ENCODE measurements at places on chromosomes 7 and 10.
A peak's percentile ranks its signal among the peaks of the same experiment; 100 is the strongest.

DNA sequence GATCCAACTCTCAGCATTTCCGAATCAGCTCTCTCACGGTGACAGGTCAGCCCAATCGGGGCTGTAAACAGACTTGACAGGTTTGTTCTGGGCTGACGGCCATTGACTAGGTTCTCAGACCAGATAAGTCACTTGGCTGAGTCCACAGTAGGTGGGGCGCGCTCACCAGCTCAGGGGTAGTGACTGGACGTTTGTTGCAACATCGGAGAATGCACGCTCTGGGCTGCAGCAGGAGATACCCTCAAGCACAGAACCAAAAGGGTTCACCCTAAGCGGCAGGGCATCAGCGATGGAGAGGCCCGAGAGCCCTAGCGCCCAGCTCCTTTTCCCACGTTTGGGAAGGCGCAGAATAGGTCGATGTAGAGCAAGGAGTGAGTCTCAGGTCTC is 1.8 kb downstream of the KLLN start:
- H3K4me1 ChIP-seq, result peaks cover 2% of the 10 kb centered on the region
- no peak for DNase-seq
- H3K27me3 ChIP-seq, result no peaks in the 10 kb centered on the region
- peak overlapping the region; percentile 92 for H3K4me3 ChIP-seq
- H3K27ac ChIP-seq, result peak overlapping the region; percentile 81

DNA sequence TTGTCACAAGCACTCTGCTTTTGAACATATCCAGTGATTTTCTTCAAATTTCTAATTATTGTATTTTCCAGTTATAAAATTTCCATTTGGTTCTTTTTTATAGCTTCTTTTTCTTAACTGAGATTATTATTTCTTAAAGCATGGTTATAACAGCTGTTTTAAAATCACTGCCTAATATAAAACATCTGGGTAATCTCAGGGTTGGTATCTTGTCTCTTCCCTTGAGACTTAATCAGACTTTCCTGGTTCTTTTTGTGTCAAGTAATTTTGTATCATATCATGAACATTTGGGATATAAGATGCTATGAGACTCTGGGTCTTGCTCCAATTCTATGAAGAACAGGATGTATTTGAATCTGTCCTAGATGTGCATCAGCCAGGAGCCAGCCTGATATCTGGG is 93.6 kb downstream of the HIBADH start:
- no peak overlapping the region for H3K4me3 ChIP-seq
- no peak for DNase-seq
- H3K27me3 ChIP-seq, result no peaks in the 10 kb centered on the region
- H3K27ac ChIP-seq, result no peak overlapping the region

DNA sequence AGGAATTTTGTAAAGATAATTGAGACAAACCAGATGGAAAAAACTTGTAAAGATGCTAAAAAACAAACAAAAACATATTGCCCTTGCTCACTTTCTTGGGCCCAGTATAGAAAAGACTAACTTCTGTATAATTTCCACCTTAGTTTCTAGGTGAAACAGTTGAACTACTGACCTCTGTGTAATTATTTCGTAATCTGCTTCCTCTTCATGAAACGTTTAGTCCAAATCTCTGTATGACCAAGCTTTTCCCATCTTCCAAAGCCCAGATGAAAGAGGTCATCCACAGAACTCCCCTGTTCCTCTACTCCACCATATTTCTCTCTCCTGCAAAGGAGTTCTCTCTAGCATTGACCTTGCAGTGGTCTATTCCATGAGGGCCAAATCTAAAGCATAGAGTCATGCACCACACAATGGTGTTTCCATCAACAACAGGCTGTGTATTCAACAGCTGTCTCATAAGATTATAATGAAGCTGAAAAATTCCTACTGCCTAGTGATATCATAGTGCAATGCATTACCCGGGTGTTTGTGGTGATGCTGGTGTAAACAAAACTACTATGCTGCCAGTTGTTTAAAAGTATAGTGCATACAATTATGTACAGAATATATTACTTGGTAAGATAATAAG is 647.6 kb downstream of the TNS3 start:
- no peaks in the 10 kb centered on the region for H3K4me1 ChIP-seq
- H3K36me3 ChIP-seq, result no peaks in the 10 kb centered on the region
- no peaks in the 10 kb centered on the region for H3K27me3 ChIP-seq
- no peak overlapping the region for H3K4me3 ChIP-seq

DNA sequence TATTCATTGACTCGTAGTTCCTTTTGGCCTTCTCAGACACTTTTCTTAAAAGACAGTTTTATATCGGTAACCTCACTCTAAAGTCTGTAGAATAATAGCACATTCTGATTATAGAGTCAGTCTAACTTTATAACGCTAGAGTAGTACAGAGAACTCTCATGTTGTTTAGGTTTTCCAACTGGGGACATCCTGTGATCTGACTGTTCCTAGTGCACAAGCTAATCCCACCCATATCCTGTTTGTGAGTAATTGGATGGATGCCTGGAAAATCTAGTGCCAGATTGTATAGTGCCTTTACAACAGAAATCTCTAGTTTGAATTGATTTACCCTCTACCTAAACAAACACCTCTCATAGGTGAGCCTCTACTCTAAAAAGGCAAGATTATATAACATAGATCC is 107.4 kb downstream of the ZEB1 start:
- no peaks in the 10 kb centered on the region for H3K36me3 ChIP-seq
- no peak overlapping the region for H3K27ac ChIP-seq
- peaks cover 3% of the 10 kb centered on the region for H3K4me1 ChIP-seq
- no peak overlapping the region for H3K4me3 ChIP-seq
- H3K27me3 ChIP-seq, result no peaks in the 10 kb centered on the region
- DNase-seq, result no peak

GRCh38 chr7:74454021-74454924 is 567 bp downstream of the GTF2IRD1 start:
- peak overlapping the region; percentile 49 for H3K4me3 ChIP-seq
- no peak for DNase-seq
- H3K27me3 ChIP-seq, result no peaks in the 10 kb centered on the region

- no peak for DNase-seq
- no peaks in the 10 kb centered on the region for H3K36me3 ChIP-seq
- no peak overlapping the region for H3K4me3 ChIP-seq
- H3K4me1 ChIP-seq, result no peaks in the 10 kb centered on the region
These were observed 80.8 kb downstream of the VWDE start for GRCh38 chr7:12322903-12323300.

GRCh38 chr7:112723416-112723815 is 66.8 kb downstream of the TMEM168 start:
- no peak overlapping the region for H3K4me3 ChIP-seq
- no peak for DNase-seq
- no peaks in the 10 kb centered on the region for H3K4me1 ChIP-seq
- H3K27me3 ChIP-seq, result no peaks in the 10 kb centered on the region

DNA sequence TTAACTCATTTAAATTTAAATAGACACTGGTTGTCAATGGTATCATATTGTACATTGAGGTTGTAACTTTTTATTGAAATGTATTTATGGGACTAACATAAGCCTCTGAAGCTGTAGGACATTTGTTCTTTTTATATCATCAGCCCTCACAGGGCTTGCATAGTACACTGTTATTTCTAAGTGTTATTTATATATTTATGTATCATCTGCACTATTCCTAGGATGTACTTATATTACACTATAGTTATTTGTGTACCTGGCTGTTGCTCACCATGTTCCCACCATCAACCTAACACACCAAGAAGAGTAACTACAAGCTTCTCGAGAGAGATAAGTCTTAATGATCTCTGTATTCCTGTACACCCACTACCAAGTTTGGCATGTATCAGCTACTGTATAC is 224.7 kb downstream of the PPP1R3A start:
- DNase-seq, result no peak
- no peak overlapping the region for H3K27ac ChIP-seq
- no peaks in the 10 kb centered on the region for H3K36me3 ChIP-seq
- no peak overlapping the region for H3K4me3 ChIP-seq
- no peaks in the 10 kb centered on the region for H3K4me1 ChIP-seq

- no peaks in the 10 kb centered on the region for H3K27me3 ChIP-seq
- H3K27ac ChIP-seq, result no peak overlapping the region
- H3K36me3 ChIP-seq, result no peaks in the 10 kb centered on the region
- no peak for DNase-seq
- no peak overlapping the region for H3K4me3 ChIP-seq
These were observed 28.4 kb upstream of the RET start for GRCh38 chr10:43048301-43049051.

DNA sequence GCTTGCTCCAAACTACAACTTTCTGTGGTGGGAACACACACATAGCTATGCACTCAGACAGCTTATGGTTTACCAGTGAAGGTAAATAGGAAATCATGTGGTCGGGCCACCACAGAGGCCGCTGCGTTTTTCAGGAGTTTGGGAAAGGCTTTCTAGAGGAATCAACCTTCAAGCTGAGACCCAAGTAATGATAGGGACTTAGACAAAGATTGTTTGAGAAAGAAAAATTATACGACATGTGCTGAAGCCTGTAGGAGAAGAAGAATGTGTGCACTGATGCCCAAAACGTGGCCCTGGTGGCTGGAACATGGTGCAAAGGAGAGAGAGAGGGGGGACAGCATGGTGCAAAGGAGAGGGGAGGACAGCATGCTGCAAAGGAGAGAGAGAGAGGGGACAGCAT is 61.2 kb upstream of the VIPR2 start:
- no peak overlapping the region for H3K27ac ChIP-seq
- no peak overlapping the region for H3K4me3 ChIP-seq
- no peaks in the 10 kb centered on the region for H3K4me1 ChIP-seq
- no peaks in the 10 kb centered on the region for H3K27me3 ChIP-seq

DNA sequence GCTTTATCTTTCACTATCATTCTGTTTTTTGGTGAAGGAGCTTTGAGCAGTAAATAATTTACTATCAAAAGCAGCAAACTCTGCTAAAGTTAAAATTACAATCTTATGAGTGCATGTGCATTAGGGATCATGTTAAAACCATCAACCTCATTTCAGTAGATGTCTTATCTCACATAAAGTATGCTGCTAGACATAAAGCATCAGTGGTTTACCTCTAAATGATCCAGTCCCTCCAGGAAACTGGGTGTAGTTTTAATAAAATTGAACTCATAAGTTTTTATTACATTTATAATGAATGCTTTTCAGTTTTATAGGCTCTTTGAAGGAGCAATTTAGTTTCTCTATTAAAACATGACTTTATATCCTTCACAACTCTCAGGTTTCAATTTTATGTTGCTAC is 108.7 kb downstream of the LRRN3 start:
- H3K36me3 ChIP-seq, result no peaks in the 10 kb centered on the region
- no peak for DNase-seq
- H3K27ac ChIP-seq, result no peak overlapping the region

DNA sequence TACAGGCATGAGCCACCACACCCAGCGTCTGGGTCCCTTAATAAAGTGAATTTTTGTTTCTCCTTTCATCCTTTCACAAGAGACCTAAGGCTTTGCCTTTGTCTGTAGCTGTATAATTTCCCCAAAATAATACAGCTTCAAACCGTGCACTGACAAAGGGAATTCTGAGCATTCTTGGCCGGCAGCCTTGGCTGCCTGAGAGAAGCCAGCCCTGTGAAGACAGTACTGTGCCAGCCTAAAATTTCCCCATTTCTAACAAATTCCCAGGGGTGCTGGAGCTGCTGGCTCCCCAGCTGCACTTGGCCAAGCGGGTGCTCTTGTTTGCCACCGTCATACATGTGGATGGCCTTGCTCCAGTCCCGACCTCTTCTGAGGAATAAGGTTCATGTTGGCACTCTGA is 106.2 kb downstream of the ZMYND11 start:
- no peak overlapping the region for H3K4me3 ChIP-seq
- H3K36me3 ChIP-seq, result peaks cover 34% of the 10 kb centered on the region
- no peaks in the 10 kb centered on the region for H3K4me1 ChIP-seq
- no peak overlapping the region for H3K27ac ChIP-seq
- no peak for DNase-seq
- H3K27me3 ChIP-seq, result no peaks in the 10 kb centered on the region

- no peak for DNase-seq
- no peak overlapping the region for H3K27ac ChIP-seq
- H3K4me3 ChIP-seq, result no peak overlapping the region
- H3K27me3 ChIP-seq, result no peaks in the 10 kb centered on the region
- H3K4me1 ChIP-seq, result no peaks in the 10 kb centered on the region
These were observed 73.6 kb downstream of the MINPP1 start for GRCh38 chr10:87578160-87578841.

- H3K4me1 ChIP-seq, result no peaks in the 10 kb centered on the region
These were observed 35.5 kb upstream of the PTPRZ1 start for GRCh38 chr7:121837462-121837861.

- no peaks in the 10 kb centered on the region for H3K36me3 ChIP-seq
- H3K4me1 ChIP-seq, result no peaks in the 10 kb centered on the region
- no peak overlapping the region for H3K27ac ChIP-seq
- H3K4me3 ChIP-seq, result no peak overlapping the region
- DNase-seq, result no peak
- no peaks in the 10 kb centered on the region for H3K27me3 ChIP-seq
These were observed 47.7 kb upstream of the MGAM2 start for GRCh38 chr7:142063551-142064442.

- DNase-seq, result no peak
- no peaks in the 10 kb centered on the region for H3K27me3 ChIP-seq
- no peak overlapping the region for H3K27ac ChIP-seq
These were observed 52.0 kb upstream of the FIGNL1 start for GRCh38 chr7:50502001-50502684.

GRCh38 chr7:103987451-103987850 is 2.0 kb downstream of the RELN start:
- DNase-seq, result no peak
- no peak overlapping the region for H3K4me3 ChIP-seq
- no peaks in the 10 kb centered on the region for H3K4me1 ChIP-seq

DNA sequence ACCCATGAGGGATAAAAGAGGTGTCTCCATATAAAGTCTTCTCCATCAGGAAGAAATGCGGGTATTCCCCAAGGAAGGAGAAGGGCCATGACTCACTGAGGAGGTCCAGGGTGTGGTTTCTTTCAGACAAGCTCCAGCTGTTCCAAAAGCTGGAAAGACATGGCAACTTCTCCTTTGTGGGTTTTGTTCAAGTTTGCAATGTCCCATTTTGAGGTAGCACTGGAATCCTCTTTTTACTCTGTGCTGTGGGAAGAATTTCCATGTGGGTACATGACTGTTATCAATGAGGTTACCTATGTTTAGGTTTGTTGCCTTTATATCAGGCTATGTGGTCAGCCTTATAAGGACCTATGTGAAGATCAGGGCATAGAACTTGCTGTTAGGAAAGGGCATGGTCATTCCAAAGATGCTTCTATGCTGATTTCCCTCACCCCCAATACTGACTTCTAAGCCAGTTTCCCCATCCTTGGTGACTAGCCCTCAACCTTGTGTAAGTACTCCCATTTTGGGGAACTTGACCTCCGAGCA is 697.5 kb downstream of the INHBA start:
- H3K27ac ChIP-seq, result no peak overlapping the region
- no peaks in the 10 kb centered on the region for H3K36me3 ChIP-seq
- no peak for DNase-seq
- H3K27me3 ChIP-seq, result no peaks in the 10 kb centered on the region
- no peak overlapping the region for H3K4me3 ChIP-seq

- no peak overlapping the region for H3K27ac ChIP-seq
- no peaks in the 10 kb centered on the region for H3K36me3 ChIP-seq
- no peak overlapping the region for H3K4me3 ChIP-seq
- DNase-seq, result no peak
These were observed 64.9 kb downstream of the STEAP1B start for GRCh38 chr7:22435105-22435504.

GRCh38 chr7:149196151-149196704 is 882 bp downstream of the ZNF282 start:
- peaks cover 9% of the 10 kb centered on the region for H3K4me1 ChIP-seq
- no peak for DNase-seq
- H3K4me3 ChIP-seq, result peak overlapping the region; percentile 66
- peaks cover 23% of the 10 kb centered on the region for H3K36me3 ChIP-seq
- peak overlapping the region; percentile 57 for H3K27ac ChIP-seq

All from effector memory CD4-positive, alpha-beta T cell (primary cell).